CD8-positive, alpha-beta memory T cell (primary cell): ENCODE measurements at places on chromosomes 7 and 10.

- no peak for DNase-seq
Measured at GRCh38 chr10:70035531-70035930, 17.1 kb upstream of the MACROH2A2 start.

DNA sequence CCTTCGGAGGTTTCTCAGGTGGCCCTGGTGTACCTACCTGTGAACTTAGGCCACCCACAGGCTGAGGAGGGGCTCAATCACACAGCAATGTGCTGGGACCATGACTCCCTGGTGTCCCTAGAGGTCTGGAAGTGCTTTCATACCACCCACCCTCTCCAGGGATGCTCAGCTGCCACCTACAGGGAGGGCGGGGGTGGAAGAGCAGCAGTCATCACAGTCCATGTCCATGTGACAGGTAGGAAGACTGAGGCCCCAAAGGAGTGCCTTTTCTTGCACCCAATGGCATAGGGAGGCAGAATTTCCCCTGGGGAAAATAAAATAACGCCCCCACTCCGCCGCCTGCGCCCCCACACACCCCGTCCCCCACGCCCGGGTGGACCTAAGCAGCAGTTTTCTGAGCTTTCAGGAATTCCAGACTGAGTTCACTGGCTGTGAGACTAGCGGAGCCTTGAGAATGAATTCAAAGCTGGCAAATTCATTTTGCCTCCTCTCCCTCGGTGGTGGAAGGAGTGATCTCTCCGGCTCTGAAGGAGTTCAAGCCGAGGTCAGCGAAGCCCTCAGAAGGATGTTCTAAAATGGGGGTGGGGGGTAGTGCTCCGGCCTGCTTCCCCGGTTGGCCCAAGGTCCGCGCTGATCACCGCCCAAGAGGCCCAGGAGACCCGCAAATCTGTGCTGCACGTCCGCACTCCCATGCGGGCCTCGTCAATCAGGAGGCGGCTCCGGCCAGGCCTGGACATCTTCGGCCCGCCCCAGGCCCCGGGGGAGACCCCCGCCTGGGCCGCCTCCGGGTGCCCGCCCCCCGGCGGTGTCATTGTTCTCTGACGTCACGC is 2.1 kb upstream of the ZMIZ1 start:
- DNase-seq: no peak

GRCh38 chr7:157684909-157685429 is 348.2 kb downstream of the DNAJB6 start:
- peak; percentile 39 for DNase-seq

GRCh38 chr10:43888586-43888985 is 239.9 kb upstream of the ZNF32 start:
- DNase-seq: no peak

GRCh38 chr7:155073922-155074321 is 3.8 kb downstream of the HTR5A start:
- DNase-seq: no peak

GRCh38 chr10:106959521-106959920 is 205.0 kb downstream of the SORCS1 start:
- no peak for DNase-seq

GRCh38 chr10:46329690-46330016 is 42.9 kb downstream of the ANTXRL start:
- DNase-seq: no peak

GRCh38 chr7:66050990-66051448 is 24.6 kb upstream of the ASL start:
- no peak for DNase-seq

GRCh38 chr7:84055904-84056605 is 138.5 kb downstream of the SEMA3A start:
- DNase-seq: no peak

DNA sequence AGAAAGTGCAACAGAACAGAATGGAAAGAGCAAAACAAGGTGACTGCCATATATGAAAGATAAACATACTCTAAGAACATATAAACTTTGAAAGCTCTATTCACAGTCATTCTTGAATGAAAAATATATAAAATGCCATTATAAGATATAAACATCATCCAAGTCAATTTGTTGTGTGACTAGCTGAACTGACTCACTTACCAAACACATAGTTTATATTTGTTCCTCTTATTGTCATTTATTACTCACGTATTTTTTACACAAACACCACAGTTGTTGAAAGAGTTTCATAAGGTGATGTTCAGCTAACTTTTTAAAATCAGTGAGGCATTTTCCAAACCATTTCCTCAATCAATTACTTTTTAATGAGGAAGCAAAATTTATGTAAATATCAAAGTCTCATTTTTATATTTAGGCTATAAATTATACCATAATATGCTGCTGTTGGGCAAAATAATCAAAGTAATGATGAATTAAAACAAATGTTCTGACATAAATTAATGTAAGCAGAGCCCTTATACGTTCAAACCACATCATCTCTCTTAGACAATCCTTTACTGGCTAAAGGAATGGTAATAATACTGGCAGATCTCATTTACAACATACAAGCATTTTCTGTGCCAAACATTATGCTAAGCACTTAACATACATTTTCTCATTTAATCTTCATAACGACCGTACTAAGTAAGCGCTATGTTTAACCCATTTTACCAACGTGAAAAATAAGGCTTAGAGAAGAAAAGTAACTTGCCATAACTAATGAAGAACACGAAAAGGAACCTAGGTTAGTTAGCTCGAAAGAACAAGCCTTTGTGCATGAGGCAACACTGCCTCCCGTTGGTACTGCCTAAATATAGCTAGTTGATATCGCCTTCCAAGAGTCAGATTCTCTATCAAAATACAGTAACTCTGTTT is 7.3 kb downstream of the LRRN3 start:
- peak; percentile 34 for DNase-seq

- peak; percentile 38 for DNase-seq
Measured at GRCh38 chr10:69425511-69426298, 9.0 kb upstream of the TACR2 start.

GRCh38 chr10:98020254-98020653 is 10.2 kb downstream of the CRTAC1 start:
- DNase-seq: no peak

DNA sequence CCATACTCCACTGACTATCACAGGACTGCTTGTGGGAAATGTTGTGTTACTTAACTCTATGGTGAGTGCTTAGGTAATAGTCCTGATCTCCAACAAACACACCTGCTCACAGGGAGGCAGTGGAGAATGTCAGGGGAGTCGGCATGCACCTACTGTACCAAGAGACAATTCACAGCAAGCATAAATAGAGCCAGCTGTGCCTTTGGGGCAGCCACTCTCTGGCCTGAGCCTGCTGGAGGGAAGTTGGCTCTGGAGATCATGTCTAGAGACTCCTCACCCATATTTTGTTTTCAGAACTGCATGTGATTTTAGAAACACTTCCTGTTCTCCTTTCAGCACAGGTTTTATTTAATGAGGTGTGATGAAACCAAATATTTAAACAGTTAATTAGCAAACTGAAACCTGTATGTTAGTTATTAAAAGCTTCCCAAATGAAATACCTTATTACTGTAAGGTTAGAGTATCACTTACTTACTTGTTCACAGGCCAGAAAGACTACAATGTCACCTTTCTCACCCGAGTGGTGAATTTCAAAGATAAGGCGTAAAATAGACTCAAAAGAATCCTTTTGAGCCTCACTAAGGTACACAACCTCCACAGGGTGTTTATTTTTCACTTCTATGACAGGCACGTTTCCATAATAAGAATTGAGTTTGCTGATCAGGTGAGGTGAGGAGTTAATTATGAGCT is 21.8 kb downstream of the DHX32 start:
- no peak for DNase-seq

- DNase-seq: no peak
Measured at GRCh38 chr10:21184216-21184615, 287.1 kb upstream of the NEBL start.

GRCh38 chr10:10804061-10804460 is 213.6 kb upstream of the CELF2 start:
- no peak for DNase-seq

DNA sequence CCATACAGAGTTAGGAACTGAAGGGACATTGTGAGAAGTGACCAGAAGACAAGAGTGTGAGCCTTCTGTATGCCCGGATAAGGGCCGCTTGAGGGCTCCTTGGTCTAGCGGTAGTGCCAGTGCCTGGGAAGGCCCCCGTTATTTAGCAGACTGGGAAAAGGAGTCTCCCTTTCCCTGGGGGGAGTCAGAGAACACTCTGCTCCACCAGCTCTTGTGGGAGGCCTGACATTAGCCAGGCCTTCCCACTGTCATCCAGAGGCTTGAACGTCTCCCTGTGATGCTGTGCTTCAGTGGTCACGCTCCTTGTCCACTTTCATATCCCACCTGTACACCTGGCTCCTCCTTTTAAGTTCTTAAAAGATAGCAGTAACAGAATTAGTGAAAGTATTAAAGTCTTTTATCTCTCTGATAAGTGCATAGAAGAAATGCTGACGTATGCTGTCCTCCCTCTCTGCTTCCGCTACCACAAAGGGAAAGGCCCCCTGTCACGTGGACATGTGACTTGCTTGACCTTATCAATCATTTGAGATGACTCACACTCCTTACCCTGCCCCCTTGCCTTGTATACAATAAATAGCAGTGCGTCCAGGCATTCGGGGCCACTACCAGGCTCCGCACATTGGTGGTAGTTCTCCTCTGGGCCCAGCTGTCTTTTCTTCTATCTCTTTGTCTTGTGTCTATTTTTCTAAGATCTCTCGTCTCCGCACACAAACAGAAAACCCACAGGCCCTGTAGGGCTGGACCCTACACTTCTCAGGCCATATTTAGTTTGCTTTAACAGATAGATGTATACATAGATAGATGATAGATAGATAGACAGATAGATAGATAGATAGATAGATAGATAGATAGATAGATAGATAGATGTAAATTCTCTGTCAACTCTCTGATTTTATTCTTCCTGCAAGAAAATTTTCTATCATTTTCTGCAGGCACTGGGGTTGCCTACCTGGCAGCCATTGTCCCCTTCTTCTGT is 131.5 kb upstream of the JCAD start:
- no peak for DNase-seq

GRCh38 chr7:100685631-100686145 is 8.4 kb downstream of the GIGYF1 start:
- no peak for DNase-seq

GRCh38 chr7:144834641-144835144 is 1.2 kb downstream of the TPK1 start:
- peak; percentile 66 for DNase-seq

DNA sequence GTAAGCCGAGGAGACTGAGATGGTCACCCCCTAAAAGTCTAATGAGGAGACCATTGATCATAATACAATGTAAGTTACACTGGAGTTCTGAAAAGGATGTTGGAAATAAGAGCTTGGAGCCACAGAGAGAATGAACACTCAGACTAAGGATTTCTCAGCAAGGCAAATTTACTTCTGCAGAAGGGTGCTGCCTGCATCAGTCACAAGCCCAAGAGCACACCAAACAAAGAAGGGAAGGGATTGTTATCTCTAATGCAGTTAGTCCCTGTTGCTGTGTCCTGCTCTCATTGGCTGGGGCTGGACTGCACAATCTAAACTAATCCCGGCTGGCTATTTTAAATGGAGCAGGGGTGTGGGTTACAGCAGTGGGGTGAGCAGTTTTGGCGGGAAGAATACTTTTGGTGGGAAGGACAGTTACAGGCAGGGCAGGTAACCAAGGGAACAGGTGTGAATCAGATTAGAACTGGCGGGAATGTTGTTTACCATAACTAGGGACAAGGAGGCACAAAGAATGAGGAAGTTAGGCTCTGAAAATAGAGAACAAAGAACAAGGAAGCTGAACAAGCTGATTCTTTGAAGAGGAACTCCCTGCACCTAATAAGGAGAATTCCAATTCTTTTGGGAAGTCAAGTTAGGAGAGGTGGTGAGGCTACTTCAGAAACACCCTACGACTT is 30.3 kb upstream of the TRIM24 start:
- no peak for DNase-seq

DNA sequence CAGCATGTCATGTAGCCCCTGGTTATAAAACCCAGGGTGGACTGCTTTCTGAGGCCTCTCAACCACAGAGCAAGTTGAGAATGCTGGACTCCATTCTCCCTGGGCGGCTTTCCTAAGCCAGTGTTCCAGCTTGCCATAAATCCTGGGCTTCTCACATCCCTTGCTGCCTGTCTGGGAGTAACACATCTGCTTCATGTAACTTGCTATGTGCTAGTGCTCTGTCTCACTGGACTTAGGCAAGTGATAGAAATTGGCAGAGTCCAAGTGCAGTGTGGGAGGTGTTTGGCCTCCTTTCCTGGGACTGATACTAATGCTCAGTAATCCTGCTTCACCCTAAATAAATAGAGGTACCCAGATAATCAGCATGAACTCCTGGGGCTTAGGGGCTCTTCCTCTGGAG is 277.1 kb upstream of the POM121L12 start:
- no peak for DNase-seq

DNA sequence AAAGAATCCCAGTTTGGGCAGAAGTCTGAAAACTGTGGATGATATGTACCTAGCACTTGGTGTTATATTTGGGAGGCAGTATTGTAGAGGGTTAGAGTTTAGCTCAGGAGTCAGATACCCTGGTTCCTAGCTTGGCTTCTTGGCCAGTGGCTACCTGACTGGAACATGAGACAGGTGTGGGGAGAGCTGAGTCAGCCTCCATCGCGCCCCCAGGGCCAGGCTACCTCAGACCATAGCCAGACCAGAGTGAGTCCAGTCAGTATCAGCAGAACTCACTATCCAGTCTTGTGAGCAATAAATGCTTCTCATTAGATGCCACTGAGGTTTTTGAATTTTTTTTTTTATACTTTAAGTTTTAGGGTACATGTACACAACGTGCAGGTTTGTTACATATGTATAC is 26.0 kb downstream of the CYP3A5 start:
- no peak for DNase-seq

- DNase-seq: no peak
Measured at GRCh38 chr7:68269405-68269804, 1272.8 kb downstream of the TYW1 start.

- no peak for DNase-seq
Measured at GRCh38 chr7:30867483-30867882, 44.2 kb upstream of the AQP1 start.

GRCh38 chr7:131459256-131459655 is 97.2 kb downstream of the PODXL start:
- DNase-seq: no peak

GRCh38 chr7:68511281-68511680 is 1087.0 kb upstream of the AUTS2 start:
- no peak for DNase-seq

- DNase-seq: no peak
Measured at GRCh38 chr10:78416031-78417011, 382.7 kb downstream of the RPS24 start.

DNA sequence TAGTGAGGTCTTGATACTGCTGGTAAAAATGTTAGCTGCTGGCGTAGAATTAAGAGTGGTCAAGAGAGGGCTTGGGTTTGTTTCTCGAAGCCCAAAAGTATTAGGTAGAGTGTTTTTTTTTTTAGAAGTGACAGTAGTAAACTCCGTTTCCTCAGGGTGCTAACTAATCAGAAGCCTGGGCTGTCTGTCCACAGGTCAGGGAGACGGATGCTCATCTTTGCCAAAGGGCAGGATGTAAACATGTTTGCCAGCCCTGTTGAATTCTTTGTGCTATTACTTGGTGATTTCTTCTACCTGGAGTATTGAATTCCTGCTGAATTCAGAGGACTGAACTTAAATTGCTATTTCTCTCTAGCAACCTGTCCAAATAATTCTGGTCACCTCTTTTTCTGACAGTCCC is 117.1 kb downstream of the SND1 start:
- no peak for DNase-seq

GRCh38 chr7:69020536-69020935 is 577.7 kb upstream of the AUTS2 start:
- DNase-seq: no peak

GRCh38 chr7:15747301-15747700 is 60.8 kb upstream of the MEOX2 start:
- no peak for DNase-seq

GRCh38 chr7:151011097-151011409 is 13.2 kb downstream of the ATG9B start:
- DNase-seq: no peak

- DNase-seq: no peak
Measured at GRCh38 chr7:119665796-119666195, 607.2 kb upstream of the KCND2 start.
